ENCODE measurements at places on chromosomes 3 and 15.

- no peak for DNase-seq
Observed at GRCh38 chr3:152307829-152308474, 39.2 kb downstream of the MBNL1 start.

DNA sequence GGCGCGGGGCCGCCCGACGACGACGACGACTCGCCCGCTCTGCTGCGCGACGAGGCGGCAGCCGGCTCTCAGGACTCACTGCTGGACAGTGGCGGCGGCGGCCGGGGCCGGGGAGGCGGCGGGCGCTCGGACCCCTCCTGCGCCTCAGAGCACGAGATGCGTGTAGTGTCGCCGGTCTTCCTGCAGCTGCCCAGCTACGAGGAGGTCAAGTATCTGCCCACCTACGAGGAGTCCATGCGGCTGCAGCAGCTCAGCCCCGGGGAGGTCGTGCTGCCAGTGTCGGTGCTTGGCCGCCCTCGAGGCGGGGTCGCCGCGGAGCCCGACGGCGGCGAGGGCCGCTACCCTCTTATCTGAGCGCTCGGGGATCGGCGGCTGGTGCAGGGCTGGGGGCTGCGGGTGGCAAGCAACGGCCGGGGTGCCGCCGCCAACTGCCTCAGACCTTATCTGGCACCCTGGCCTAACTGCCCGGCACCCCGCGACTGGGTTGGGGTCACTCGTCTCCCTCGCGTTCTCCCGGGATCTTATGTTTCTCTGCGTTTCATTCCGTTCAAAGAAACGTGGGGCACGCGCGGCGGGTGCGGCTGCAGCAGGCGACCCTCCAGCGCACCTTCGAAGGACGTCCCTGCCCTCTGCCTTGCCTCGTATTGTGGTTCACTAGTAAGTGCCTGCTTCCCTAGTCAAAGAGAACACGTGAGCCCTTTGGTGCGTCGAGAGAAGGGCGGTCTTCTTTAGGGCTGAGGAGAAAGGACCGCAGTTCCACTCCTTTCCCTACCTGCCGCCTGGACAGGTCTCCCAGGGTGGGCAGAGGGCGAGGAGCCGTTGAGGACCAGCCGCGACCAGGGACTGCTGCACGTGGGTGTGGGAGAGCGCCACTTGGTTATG lies 1.0 kb downstream of the C3orf80 start:
- no peak for DNase-seq

DNA sequence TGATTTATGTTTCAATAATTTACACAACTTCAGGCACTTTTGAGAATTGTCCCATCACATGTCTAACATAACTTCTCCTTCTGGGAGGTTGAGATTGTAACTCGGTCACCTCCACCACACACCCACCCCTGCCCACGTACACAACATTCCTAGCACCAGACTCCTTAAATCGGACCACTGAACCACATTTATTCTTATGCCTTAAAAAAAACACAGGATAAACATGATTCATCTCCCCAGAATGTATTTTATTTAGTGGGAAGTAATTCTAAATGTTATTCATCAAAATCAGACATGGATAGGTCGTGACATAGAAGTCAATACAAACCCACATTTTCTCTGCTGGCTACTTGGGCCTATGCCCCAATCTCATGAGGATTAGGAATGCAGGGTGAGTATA lies 3.0 kb downstream of the SNTN start:
- no peak for DNase-seq

DNA sequence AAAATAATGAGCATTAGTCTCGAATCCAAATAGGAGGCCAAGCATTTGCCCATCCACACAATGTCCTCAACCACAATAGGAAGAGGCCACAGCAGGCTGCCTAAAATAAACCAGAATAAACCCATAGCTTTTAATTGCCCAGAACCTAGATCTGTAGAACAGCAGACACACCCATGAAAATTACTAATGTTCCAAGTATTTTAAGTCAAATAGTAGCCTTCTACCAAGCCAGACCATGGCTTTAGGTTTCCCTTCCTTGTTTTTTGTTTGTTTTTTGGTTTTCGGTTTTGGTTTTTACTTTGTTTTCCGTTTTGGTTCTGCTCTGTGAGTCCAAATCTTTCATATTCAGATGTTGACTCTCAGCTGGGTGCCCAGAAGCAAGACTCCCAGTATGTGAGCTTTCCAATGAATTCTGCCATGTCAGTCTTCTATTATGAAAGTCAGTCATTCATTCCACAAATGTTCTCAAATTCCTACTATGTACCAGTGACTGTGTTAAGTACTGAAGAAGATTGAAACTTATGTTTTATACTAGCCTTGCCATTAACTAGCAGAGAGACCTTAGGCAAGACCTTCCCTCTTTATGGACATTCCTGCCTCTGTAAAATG lies 57.8 kb upstream of the BOC start:
- DNase-seq = no peak

GRCh38 chr15:67240235-67241131 lies 14.0 kb downstream of the AAGAB start:
- no peak for DNase-seq

GRCh38 chr3:133662278-133662651 lies 524 bp upstream of the TOPBP1 start:
- peak; percentile 57 for DNase-seq

- DNase-seq = no peak
Observed at GRCh38 chr3:20310629-20311028, 124.6 kb upstream of the SGO1 start.

- no peak for DNase-seq
Observed at GRCh38 chr3:49023775-49024174, 1.9 kb downstream of the NDUFAF3 start.

GRCh38 chr3:179732661-179733348 lies 80.0 kb downstream of the USP13 start:
- no peak for DNase-seq

GRCh38 chr3:149585401-149585726 lies 72.5 kb downstream of the WWTR1 start:
- no peak for DNase-seq

GRCh38 chr3:42094691-42095391 lies 3.7 kb downstream of the TRAK1 start:
- no peak for DNase-seq

GRCh38 chr3:12972781-12973702 lies 100.2 kb downstream of the IQSEC1 start:
- DNase-seq = no peak

DNA sequence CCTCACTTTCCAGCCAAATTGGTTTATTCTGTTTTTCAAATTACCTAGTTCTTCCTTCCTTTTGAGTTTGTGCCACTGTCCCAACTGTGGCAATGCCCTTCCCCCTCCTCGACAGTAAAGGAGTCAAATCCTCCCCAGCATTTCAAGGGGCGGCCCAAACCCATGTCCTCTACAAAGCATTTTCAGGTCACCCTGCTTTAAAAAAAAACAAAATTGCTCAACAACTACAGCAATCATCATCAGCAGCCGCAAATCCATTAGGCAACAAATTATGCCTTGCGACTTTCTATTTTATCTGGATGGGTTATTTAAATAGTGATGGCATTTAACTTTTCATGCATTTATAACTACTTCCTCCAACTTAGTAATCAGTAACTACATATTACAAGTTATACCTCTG lies 32.7 kb downstream of the PLD1 start:
- DNase-seq = no peak

GRCh38 chr3:35565048-35565447 lies 74.3 kb upstream of the ARPP21 start:
- DNase-seq = no peak

DNA sequence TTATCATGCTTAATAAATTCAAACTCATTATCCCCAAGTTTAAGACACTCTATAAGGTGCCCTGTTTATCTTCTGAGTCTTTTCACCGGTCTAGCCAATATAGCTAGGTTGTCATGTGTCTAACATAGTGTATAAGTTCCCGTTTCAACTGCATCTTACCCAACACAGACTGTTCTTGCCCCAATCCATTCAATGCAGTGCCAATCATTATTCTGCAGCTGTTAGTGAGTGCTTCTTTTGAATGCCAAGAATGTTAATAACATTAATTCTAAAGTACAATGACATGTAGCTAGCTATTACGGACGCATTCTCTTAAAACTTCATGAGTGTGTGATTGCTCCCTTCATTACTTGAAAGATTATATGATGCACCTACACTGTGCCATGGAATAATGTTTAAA lies 646.4 kb upstream of the NR2F2 start:
- no peak for DNase-seq

GRCh38 chr3:100875239-100875638 lies 118.0 kb downstream of the ABI3BP start:
- no peak for DNase-seq

- DNase-seq = no peak
Observed at GRCh38 chr15:25880411-25880810, 17.3 kb upstream of the ATP10A start.

DNA sequence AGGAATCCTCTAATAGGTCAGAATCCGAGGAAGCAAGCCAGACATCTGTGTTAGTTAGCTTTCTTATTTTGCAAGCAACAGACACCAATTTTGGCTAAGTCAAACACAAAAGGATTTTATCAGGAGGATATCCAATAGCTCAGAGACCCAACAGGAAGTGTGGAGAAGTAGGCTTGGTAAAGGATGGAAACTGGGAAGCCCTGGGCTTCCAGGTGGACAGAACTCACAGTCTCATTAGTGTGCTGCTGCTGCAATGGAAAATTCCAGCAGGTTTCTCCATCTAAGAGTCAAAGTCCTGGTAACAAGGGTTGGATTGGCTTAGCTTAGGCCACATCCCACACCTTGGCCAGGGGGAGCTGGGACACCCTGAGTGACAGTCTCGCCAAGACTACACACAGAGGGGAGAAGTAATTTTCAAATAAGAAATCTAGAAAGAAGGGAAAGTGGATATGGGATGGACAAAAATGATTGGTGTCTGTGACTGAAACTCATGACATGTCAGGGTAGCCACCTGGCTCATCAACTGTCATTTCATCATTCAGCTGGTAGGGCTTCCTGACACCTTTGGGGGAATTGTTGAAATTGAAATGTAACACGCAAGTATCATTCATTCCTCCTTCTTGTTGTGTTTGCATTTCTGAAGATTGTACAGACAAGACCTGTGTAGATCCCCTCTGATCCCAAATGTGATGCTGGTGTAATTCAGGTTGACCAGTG lies 158.6 kb downstream of the THSD4 start:
- no peak for DNase-seq

DNA sequence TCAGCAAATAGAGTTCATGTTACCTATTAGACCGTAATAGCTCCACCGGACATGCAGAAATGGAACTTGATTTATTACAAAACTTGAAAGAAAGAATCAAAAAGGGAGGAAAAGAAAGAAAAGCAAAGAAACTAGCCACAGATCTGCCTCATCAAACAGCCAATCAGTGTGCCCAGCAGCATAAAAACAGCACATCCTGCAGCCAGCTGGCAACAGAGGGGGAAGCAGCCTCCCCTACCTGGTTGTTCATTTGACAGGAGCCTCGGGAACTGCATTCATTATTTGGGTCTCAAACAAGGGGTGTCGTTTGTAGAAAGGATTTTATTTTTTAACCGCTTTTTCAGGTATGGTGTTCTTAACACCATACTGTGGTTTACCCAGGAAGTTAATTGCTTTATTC lies 181.5 kb upstream of the TOPAZ1 start:
- DNase-seq = no peak

DNA sequence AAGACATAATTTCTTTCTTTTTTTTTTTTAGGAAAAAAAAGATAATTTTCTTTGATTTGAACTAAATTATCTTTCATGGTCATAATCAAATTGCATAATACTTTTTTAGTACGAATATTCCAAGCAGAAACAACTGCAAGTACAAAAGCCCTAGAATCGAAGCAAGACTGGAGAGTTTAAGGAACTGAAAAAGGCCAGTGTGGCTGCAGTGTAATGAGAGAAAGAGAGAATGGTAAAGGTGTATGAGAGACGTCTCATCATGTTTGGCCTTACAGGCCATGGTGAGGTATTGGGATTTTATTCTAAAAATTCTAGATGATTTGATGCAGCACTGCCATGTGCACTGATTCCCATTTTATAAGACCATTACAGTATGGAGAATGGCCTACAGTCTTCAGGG lies 180.9 kb downstream of the SUCNR1 start:
- DNase-seq = no peak

DNA sequence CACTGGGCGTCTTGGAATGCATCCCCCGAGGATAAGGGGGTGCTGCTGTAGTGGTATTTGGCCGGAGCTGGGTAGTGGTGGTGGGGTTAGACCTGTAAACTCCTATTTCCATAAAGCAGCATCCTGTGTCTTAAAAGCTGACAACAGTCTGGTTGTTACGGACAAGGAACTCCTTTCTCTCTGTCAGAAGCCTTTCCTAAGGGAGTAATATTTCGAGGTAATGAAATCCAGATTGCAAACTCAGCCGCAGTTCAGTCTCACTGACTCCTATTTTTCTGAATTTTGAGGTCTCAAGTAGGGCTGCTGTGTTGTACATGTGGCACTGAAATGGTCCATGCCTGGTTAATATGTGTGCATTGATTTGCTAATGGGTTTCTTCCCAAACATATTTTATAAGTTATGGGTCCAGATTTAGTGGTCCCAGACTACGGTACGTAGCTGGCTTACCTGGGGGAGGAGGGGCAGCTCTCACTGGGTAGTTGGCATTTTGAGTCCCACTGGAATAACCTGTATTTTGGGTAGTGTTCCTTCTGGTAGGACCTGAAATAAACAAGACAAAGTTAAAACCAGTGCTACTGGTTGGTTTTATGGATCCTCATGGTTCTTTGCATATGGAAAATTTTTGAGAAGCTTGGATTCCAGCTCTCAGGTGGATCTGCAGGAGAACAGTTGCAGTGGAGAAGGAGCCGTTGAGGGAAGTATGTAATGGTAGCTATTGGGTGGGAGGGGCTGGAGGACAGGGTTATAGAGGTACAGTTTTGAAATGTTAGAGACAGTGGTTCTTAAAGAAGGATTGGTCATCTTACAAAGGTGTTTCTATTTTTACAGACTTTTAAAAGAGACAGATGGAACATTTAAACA lies 48.6 kb upstream of the LDHAL6B start:
- DNase-seq = no peak

GRCh38 chr15:66650433-66650832 lies 51.6 kb upstream of the SMAD6 start:
- no peak for DNase-seq

DNA sequence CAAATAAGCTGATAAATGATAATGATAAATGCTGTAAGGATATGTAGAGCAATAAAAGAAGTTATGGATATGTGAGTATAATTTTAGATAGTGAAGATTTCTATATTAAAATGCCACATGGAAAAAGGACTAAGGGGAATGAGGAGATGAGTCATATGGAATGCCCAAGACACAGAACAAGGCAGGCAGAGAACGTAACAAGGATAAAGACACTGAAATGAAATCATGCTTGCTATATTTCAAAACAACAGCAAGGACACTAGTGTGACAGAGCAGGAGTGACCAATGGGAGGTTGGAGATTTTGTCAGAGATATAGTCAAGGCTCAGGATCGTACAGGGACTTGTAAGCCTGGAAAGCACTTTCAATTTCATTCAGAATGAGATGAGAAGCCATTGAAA lies 621.5 kb upstream of the SEMA6D start:
- no peak for DNase-seq

GRCh38 chr15:76991741-76992645 lies 2.9 kb upstream of the PSTPIP1 start:
- DNase-seq = no peak

GRCh38 chr15:83723216-83723615 lies 69.3 kb downstream of the ADAMTSL3 start:
- no peak for DNase-seq

- DNase-seq = peak; percentile 76
Observed at GRCh38 chr3:125022206-125022605, 33.6 kb downstream of the HEG1 start.

GRCh38 chr3:126134219-126134975 lies 46.0 kb downstream of the ALDH1L1 start:
- peak; percentile 79 for DNase-seq
